ENCODE measurements at places on chromosomes 5 and 9.

- no peak for DNase-seq
Observed at GRCh38 chr5:35341189-35341588, 110.9 kb upstream of the PRLR start.

GRCh38 chr5:172450861-172451695, 3.2 kb downstream of the SH3PXD2B start:
- no peak for DNase-seq

- DNase-seq: no peak
Observed at GRCh38 chr5:146794326-146795029, 84.1 kb downstream of the PPP2R2B start.

DNA sequence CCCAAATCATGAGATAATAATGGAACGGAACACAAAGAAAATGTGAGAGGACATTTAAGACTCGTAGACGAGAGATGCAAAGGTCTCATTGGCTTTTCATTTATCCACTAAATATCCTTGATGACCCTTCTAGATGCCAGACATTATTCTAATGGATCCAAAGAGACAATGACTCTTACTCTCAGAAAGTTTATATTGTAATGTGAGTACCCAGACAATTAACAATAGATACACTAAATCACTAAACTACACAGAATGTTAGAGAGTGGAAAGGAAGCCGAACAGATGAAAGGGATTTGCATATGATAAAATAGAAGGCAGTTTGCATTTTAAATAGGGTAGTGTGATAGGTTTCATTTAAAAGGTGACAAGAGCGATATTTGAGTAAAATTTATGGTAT, 973.3 kb downstream of the TAF11L14 start:
- no peak for DNase-seq

GRCh38 chr9:38051780-38052546, 17.1 kb downstream of the SHB start:
- DNase-seq: no peak

- DNase-seq: no peak
Observed at GRCh38 chr5:36323926-36324781, 22.5 kb upstream of the RANBP3L start.

DNA sequence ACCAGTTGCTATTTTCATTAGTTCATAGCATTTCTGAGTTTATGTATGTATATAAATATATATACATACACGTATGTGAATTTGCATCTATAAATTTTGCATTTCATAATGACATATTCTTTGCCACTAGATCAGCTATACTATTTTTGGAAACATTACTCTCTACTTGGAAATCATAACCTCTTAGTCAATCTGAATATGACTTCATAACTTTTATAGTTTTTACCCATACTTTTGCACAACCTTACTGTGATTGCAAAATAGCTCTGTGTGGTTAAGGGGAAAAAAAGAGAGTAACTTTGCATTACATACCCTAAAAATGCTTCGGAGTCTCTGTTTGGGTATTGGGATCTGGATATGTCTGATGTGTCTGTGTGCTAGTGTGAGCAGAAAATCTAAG, 44.9 kb upstream of the ADAMTSL1 start:
- no peak for DNase-seq

GRCh38 chr5:169435506-169436229, 134.7 kb upstream of the SLIT3 start:
- no peak for DNase-seq

DNA sequence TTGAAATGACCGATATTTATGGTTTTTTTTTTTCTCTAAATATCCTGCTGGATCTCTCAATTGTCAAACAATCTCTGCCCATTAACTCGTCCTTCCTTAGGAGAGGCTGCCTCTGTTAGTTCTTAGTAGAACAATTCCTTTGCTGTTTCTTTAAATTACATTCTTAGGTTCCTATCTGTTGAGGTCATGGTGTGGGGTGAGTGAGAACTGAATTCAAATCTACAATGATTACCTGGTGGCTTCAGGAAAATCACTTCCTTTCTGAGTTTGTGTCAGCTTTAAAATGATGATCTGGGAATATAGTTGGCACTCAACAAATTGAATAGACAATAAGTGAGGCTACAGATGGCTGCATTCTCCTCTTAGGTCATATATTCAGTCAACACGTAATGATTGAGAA, 82.1 kb upstream of the TNFSF8 start:
- DNase-seq: no peak

- DNase-seq: no peak
Observed at GRCh38 chr9:133632806-133633680, 3.1 kb upstream of the DBH start.

DNA sequence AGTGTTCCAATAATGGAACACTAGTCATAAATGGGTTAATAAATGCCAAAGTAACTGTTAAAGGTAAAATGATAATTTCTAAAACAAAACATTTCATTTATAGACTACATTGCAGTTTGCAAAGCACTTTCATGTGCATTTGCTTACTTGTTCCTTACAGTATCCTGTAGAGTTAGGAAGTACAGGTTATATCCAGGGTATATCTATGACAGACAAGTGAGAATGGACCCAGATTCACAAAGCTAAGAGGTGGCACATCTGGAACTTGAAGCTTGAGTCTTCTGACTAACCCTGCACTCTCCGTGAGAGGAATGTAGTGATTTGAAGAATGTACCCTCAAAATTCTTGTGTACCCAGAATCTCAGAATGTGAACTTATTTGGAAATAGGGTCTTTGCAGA, 121.4 kb downstream of the FER start:
- DNase-seq: no peak

- no peak for DNase-seq
Observed at GRCh38 chr5:39167141-39167971, 52.0 kb downstream of the FYB1 start.

DNA sequence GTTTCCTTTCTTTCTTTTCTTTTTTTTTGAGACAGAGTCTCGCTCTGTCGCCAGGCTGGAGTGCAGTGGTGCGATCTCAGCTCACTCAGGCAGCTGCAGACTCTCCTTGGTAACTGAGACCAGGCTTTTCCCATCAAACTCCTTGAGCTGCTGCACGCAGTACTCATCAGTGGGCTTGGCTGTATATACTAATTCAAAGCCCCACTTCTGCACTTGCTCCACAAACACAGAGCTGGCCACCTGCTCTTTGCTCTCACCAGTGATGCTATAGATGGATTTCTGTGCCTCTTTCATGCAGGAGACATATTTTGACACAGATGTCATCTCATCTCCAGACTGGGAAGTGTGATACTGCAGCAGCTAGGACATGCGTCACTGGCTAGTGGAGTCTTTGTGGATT, 252.7 kb downstream of the AP3B1 start:
- no peak for DNase-seq

- DNase-seq: no peak
Observed at GRCh38 chr5:77355080-77355479, 137.0 kb downstream of the WDR41 start.

- no peak for DNase-seq
Observed at GRCh38 chr9:84785792-84786547, 116.4 kb downstream of the NTRK2 start.

GRCh38 chr9:111711548-111711947, 50.1 kb downstream of the GNG10 start:
- no peak for DNase-seq

DNA sequence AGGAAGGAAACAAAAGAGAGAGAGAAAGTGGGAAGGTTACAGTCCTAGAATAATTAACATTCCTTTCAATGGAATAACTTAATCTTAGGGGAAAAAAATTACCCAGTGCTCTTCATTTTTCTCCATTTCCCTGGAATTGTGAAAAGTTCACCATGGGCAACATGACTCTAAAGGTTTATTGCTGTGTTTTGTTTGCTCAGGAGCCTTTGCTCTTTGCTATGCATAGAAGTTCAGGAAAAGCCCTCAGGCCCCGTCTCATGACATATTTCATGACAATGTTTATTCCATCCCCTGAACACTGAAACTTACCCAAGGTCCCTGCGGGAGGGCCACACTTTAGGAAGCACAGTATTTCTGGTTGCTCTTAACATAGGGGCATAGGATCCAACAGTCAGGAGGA, 9.8 kb upstream of the CTSL start:
- no peak for DNase-seq
